ENCODE measurements at places on chromosomes 13 and 19. TPM values are rescaled to one million over a fixed set of nuclear protein-coding genes. Genes with fewer than 3 reads are reported as not detected.

The FUT3 gene
- 9.2 TPM for total RNA-seq

The ZNF497 gene
- total RNA-seq = 4.6 TPM

The IFNL1 gene
- total RNA-seq = not detected

The TMEM255B gene
- 4.6 TPM for total RNA-seq

The CAMSAP3 gene
- 21.8 TPM for total RNA-seq

The ACP7 gene
- total RNA-seq = not detected

The ONECUT3 gene
- 0.26 TPM for total RNA-seq

The TMEM161A gene
- 13.7 TPM for total RNA-seq

The OBI1 gene
- 8.6 TPM for total RNA-seq

The AP1M2 gene
- 25.7 TPM for total RNA-seq

The HSD11B1L gene
- 11.9 TPM for total RNA-seq

The ANGPTL8 gene
- not detected for total RNA-seq

The ATP4A gene
- 8.2 TPM for total RNA-seq

The ZNF556 gene
- not detected for total RNA-seq

The AZU1 gene
- 0.26 TPM for total RNA-seq

The ZNF154 gene
- total RNA-seq = 2.6 TPM

The CRYL1 gene
- 32.2 TPM for total RNA-seq

The PBX4 gene
- 8.2 TPM for total RNA-seq

The OR10H1 gene
- total RNA-seq = not detected

The TMC4 gene
- total RNA-seq = 126 TPM

The SCN1B gene
- 2.3 TPM for total RNA-seq

The LENG9 gene
- total RNA-seq = 21.8 TPM

The KASH5 gene
- 2.6 TPM for total RNA-seq

Measured in body of pancreas (tissue), 4 donors.